ENCODE measurements at places on chromosomes 7 and 10.

GRCh38 chr10:50988792-50989191, 85.5 kb upstream of the PRKG1 start:
- DNase-seq = peak; percentile 38

DNA sequence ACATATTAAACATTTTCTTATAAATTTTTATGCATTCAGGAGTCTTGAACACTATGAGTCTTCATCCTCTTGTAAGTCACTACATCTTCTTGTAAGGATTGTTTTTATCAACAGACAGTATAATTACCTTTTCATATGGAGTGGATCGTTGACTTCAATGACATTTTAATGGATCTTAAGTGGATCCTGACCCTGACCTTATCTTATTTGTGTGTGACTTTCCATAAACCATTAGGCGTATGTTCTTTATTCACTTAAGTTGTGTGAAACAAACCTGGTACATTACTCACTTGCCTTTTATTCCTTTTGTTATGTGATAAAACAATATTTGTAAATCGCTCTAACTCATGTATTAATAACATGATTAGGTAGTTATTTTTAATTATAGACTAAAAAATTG, 18.5 kb upstream of the SEMA3C start:
- no peak for DNase-seq

- DNase-seq = no peak
These were observed 7.0 kb upstream of the ALDH18A1 start for GRCh38 chr10:95663496-95663895.

- peak; percentile 89 for DNase-seq
These were observed 246.1 kb downstream of the REEP3 start for GRCh38 chr10:63767138-63767801.

- DNase-seq = no peak
These were observed 42.5 kb upstream of the KCNMA1 start for GRCh38 chr10:77680065-77680464.

- no peak for DNase-seq
These were observed 33.0 kb downstream of the ZNF33A start for GRCh38 chr10:38043516-38043915.

- no peak for DNase-seq
These were observed 359.9 kb downstream of the GLRX3 start for GRCh38 chr10:130495891-130496636.

GRCh38 chr7:22617166-22617565, 109.8 kb upstream of the IL6 start:
- DNase-seq = peak; percentile 76

- no peak for DNase-seq
These were observed 40.3 kb downstream of the ARHGAP22 start for GRCh38 chr10:48564466-48565160.

GRCh38 chr10:68192113-68192512, 39.8 kb downstream of the ATOH7 start:
- peak; percentile 23 for DNase-seq

DNA sequence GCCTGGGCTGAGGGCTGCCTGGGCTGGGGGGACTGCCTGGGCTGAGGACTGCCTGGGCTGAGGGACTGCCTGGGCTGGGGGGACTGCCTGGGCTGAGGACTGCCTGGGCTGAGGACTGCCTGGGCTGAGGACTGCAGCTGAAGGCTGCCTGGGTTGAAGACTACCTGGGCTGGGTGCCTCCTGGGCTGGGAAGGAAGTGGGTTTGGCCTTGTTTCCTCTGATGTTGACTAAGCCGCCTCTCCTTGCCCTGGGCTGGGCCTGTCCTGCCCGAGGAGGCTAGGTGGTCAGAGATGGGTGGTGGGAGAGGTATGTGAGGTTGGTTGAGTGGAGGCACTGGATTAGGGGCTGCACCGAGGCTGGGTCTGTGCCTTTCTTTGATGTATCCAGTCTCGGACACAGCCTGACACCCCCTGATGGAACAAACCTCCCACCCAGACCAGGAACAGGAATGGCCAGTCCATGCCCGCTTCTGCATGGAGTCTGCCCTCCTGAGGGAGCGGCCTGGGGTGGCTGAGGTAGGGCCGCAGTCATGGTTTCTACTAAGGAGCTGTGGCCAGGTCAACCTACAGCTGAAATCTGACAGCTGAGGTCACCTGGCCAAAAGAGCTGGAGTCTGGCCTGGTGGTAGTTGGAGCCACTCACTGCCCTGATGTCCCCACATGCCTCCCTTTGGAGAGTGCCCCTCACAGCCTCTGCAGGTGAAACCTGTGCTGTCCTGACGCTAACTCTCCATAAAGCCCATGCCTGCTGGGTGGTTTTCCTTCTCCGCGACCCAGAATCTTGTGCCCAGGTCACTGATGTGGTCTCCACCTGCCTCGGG, 22.3 kb downstream of the SCART1 start:
- no peak for DNase-seq

DNA sequence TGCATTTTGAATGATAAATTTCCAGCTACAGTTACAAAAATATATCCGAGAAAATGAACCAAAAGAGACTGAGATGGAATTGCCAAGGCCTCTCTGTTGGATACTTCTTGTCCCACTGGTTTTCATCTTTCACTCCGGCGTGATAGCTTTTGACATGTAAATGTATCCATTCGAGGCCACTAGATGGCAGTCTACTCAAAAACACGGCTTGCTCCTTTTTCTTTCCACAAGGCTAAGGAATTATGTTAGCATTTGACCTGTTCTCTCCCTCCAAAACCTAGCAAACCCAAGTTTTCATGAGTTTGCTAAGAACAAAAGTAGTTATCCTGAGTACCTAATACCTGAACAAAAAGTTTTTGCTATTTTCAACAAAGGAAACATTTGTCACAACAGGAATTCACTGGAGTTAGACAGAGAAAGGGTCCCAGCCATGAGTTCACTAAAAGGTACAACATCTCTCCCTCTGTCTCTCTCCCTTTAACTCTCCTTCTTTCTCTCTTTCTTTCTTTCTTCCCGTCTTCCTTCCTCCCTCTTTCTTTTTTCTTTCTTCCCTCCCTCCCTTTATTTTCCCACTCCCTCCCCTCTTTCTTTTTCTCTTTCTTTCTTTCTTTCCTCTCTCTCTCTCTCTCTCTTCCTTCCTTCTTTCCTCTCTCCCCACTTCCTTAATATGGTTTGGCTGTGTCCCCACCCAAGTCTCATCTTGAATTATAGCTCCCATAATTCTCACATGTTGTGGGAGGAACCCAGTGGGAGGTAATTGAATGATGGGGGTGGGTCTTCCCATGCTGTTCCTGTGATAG, 207.9 kb upstream of the MYO3A start:
- peak; percentile 38 for DNase-seq

GRCh38 chr10:75772153-75772887, 340.9 kb downstream of the LRMDA start:
- peak; percentile 20 for DNase-seq

- DNase-seq = no peak
These were observed 683 bp downstream of the INSIG1 start for GRCh38 chr7:155298288-155298833.

DNA sequence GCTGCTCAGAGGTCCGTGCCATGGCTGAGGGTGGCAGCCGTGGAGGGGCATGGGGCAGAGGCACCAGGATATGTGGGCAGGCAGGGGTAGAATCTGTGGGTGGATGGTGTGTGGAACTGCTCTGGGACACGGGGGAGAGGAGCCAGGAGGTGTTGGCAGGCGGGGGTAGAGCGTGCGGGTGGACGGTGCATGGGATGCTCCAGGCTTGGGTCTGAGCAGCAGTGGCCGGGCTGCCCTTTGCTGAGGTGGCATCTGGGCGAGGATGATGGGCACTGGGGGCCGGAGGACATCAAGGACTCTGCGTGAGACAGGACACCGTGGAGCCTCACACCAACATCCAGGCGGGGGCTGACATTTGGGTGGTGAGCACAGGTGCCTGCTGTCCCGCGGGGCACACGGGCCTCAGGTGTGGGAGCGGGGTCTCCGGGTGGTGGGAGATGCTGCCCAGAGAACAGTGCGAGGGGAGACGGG, 46.2 kb downstream of the JAKMIP3 start:
- DNase-seq = no peak

DNA sequence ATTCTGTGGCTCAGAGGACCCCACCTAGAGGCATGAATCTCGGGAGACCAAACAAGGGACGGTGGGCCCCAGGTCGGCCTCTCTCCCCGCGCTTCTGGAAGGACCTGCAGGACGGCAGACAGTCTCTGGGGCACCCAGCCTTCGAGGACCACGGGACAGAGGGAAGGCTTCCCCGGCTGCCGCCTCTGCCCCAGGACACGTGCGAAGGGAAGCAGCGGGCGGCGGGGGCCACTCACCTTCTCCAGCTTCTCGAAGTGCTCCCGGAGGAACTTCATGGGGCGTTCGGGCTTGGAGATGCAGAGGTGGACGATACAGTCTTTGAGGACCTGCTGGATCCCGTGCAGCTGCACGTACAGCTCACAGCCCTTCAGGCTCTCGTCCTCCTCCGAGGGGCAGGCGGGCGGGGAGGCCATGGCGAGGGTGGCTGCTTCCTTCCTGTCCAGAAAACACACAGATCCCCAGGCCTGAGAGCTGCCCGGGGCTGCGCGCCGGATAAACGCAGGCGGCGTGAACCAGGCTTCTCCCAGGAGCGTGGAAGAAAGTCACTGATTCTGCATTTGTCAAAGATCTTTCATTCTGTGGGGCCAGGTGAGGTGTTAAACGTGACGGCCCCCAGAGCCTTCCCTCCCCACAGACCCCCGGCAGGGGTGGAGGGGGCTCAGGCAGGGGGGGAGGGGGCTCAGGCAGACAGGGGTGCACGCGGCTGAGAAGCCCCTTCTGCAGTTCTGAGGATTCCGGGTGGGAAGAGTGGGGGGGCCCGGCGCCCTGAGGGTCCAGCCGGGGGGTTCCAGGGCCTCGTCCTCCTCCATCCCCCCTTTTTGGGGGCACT, 15.2 kb upstream of the DNAAF5 start:
- DNase-seq = no peak

- no peak for DNase-seq
These were observed 19.6 kb upstream of the PRKAG2 start for GRCh38 chr7:151896486-151896885.

- no peak for DNase-seq
These were observed 27.5 kb downstream of the LMBR1 start for GRCh38 chr7:156865493-156865892.

DNA sequence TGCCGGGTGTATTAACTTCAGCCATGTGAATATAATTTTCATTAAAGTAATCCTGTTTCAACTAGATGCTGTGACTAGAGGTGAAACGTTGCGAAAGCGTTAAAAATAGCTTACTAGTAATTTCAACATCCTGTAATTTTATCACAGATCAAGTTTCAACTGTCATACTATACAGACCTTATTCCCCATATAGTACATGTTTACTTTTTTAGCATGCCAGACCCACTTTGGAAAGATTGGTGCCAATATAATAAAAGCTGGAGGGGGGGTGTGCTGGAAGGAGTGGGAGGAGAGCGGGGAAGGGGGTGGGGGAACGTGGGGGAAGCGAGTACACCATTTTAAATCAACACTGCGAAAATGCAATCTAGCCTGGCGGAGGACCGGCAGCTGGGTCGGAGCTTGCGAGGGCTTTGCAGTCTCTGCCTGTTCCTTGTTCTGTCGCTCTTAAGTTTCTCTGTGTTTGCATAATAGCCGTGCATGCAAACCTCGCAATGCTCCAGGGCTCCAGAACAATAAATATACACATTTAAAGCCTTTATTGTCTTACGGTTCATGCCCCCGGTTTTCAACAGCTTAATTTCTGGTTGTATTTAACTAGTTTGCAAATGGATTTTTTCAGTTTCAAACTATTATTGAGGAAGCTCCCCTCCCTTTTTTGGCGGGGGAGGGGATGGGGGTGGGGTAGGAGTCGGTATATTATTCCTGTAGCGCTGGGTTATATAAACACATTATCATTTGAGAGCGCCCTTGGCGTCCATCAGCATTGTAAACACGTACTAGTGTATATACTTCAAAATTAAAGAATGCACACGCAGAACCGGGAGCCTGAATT, 1.3 kb upstream of the ARID5B start:
- peak; percentile 81 for DNase-seq

- DNase-seq = peak; percentile 31
These were observed 131.9 kb downstream of the CALCR start for GRCh38 chr7:93442478-93443224.

DNA sequence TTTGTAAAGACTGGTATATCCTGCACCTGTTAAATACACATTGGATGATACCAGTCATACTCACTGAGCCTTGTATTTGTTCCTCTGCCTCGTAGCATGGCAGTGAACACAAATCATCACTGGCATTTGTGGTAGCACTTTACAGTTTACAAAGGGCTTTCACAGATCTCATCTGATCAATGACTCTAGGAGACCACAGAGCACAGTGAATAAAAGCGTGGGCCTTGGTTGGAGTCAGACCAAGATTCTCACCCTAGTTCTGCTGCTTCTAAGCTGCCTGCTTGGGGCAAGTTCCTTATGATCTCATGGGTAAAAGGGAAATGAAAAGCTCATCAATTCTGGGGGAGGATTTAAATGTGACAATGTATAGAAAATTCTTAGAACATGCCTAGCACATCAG, 129.9 kb upstream of the AGK start:
- no peak for DNase-seq

GRCh38 chr10:108180878-108181277, 1016.4 kb upstream of the SORCS1 start:
- DNase-seq = peak; percentile 6

- no peak for DNase-seq
These were observed 6.9 kb downstream of the PILRA start for GRCh38 chr7:100380196-100380595.

- no peak for DNase-seq
These were observed 47.8 kb upstream of the PPP2R2D start for GRCh38 chr10:131852823-131853609.

- peak; percentile 32 for DNase-seq
These were observed 24.8 kb downstream of the OR9A2 start for GRCh38 chr7:143002106-143002505.

DNA sequence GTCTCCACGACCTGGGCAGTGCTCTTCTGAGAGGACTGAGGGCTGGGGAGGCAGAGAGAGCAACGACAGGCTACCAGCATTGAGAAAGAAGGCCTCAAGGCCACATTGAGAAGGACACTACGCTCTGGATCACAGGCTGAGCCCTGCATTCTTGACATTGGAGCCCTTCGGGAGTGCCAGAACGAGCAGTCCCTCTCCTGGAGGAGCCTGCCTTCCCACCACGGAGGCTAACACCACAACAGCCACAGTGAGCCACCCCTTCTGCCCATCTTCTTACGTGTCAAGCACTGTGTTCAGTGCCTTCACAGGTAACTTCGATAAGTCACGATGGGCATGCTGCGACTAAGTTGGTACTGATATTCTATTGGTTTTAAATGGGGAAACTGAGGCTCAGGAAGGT, 267.8 kb downstream of the RPS24 start:
- DNase-seq = no peak

DNA sequence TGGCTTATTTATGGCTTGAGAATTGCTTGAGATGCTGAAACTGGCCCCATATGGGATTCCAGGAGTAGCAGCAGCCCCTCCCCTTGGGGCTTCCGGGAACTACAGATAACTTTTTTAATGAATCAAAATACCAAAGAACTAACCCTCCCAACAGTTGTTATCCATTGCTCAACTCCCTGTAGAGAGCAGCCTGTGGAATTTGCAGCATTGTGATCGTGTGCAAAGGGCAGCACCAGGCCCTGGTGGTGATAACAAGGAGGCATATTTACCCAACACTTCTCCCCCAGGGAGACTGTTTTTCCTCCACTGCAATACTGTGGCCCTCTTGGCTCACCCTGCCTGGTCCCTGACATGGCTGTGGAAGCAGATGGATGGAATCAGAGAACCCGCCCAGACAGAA, 196.2 kb downstream of the PLXNA4 start:
- DNase-seq = peak; percentile 1

GRCh38 chr7:76428868-76429805, 4.4 kb downstream of the ZP3 start:
- DNase-seq = peak; percentile 66

- DNase-seq = peak; percentile 46
These were observed 5.1 kb upstream of the HOXA11 start for GRCh38 chr7:27189997-27190748.
